ENCODE measurements at places on chromosomes 12 and 14.
A peak's percentile ranks its signal among the peaks of the same experiment; 100 is the strongest.

- no peak for DNase-seq
Measured at GRCh38 chr12:19302100-19302640, 137.1 kb upstream of the AEBP2 start.

DNA sequence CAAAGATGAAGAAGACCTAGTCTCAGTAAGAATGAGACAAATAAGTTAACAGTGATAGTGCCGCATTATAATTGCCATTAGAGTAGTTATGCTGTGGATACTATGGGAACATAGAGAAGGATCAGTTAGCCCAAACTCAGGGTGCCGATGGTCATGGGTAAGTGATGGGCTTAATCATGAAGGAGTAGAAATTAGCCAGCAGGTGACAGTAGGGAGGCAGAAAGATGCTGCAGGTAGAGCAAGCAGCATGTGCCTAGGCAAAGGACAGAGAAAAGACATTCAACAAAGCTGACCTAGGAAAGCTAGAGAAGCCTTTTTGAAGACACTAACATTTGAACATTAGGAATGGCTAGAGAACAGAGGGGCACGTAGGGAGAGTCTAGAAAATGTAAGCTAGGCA is 30.6 kb upstream of the PTPRQ start:
- no peak for DNase-seq

DNA sequence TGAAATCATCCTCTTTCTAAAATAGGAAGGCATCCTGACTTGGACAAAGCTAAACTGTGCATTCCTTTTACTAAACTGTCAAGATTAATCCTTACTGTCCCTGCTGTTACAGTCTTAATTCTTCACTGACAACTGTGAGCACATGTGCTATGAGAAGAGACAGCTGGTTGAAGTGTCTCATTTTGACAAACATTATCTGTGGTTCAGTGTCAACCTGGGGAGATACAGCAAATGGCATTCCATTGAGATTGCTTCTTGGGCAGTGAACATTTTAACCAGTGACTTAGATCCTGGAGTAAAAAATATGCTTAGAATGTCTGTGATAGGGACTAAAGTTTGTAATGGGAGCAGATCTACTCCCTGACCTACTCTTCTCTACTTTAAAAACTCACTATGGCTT is 552.6 kb upstream of the ATP2B1 start:
- no peak for DNase-seq

DNA sequence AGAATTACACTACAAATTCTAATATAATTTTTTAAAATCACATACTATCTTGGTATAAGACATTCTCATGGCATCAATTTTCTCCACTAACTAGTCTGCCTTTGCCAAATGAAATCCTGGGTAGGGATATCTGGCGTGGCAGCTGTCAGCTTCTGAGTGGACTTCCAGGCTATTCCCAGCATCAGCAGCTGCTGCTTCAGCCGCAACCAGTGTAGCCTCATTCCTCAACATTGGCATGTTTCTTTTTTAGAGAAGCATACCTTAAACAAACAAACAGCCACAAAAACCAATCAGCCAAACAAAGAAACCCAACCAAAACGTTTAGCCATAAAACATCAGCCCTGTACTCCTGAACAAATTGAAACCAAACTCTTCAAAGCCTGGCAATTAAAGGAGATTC is 235.8 kb downstream of the SSPN start:
- no peak for DNase-seq

DNA sequence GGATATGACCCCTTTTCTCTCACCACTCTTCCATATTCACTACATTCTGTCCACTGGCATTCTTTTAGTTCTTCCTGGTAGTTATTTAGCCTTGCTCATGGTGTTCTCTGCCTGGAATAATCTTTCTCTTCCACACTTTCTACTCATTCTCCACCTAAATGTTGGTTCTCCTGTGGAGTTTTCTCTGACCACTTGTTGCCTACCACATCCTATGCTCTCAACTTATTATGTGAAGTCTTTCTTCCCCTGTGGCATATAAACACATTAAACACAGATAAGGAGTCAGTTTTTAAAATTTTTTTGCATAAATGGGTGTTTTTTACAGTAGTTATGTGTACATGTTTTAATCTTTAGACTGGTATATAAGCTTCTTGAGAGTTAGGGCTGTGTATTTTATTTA is 3.3 kb upstream of the SMARCC2 start:
- DNase-seq, result no peak

DNA sequence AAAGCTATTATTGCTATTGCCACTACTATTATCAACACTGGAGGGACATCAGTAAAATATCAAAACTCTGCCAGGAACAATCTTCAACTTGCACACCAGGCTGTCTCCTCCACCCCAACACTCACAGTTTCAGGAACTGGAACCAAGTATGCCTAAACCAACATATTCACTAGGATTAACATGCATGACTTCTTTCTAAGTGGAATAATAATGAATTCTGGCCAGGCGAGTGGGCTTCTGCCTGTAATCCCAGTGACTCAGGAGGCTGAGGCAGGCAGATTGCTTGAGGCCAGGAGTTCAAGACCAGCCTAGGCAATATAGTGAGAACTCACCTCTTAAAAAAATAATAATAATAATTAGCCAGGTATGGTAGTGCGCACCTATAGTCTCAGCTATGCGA is 58.1 kb downstream of the TBX5 start:
- no peak for DNase-seq

- no peak for DNase-seq
Measured at GRCh38 chr12:58029260-58029659, 87.9 kb downstream of the ATP23 start.

DNA sequence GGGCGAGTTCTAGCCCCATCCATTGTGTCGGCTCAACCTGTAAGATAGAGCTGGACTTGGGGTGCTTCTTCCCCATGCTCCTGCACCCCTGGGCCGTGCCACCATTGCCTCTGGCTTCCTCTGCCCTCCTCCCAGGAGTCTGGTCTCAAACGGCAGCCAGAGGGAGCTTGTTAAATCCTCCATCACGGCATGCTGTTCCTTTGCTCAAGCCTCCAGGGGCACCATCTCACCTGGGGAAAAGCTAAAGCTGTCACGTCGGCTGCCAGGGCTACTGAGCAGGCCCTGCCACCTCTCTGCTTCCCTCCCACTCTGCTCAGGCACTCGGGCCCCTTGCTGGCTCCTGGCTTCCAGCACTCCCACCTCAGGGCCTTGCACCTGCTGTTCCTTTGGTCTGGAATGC is 140.4 kb downstream of the RBM19 start:
- no peak for DNase-seq

DNA sequence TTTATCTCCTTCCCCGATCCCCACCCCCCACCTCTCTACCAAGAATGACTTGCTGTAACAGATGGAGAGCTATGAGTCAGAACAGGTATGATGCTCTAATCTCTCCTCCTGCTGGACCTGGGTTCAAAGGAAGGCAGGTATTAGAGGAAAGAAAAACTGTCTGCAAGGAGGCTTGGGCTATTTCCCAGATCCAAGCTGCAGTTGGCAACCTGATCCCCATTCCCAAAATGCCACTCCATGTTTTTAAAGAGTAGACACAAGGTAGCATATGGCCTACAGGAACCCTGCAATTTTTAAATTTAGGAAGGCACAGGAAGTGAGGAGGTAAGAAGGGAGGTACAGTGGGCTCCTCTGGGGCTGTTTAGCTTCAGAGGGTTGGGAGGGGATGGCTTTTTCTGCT is 33.0 kb downstream of the SRRM4 start:
- no peak for DNase-seq

DNA sequence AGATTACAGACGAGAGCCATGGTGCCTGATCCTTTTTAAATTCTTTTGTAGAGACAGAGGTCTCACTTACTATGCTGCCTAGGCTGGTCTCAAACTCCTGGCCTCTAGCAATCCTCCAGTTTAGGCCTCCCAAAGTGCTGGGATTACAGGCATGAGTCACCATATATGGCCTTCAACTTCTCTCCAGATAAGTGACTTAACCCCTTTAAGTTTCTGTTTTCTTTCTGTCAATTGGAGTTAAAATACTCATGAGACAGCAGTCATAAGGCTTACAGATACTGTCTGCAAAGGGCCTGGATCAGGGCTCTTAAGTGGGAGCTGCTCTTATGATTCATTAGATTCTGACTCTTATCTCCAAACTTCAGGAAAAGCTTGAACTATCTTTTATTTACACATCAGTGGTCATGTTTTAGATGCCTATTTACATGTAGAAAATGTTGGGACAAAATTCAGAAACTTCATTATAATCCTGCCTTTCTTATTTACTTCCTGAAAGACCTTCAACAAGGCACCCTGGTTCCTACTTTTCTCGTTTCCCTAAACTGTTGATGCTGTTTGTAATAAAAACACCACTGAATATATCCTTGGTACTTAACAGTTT is 271.5 kb upstream of the TBX3 start:
- DNase-seq, result no peak

GRCh38 chr12:1919763-1920162 is 1.3 kb upstream of the CACNA2D4 start:
- no peak for DNase-seq

DNA sequence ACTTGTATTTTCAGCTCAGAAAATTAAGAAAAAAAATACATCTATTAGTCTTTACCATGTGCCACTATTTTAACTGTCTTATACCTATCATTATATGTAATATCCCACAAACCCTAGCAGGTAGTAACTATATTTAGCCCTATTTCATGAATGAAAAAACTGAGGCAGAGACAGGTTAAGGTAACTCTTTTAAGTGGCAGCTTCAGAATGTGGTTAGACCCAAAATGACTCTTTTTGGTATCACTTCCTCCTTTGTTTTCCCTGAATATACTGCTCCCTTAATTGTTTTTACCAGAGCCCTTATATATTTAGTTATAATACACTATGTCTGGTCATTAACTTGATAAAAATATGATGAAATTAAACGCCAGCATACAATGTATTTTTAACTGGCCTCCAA is 235.6 kb upstream of the RPL10L start:
- no peak for DNase-seq

DNA sequence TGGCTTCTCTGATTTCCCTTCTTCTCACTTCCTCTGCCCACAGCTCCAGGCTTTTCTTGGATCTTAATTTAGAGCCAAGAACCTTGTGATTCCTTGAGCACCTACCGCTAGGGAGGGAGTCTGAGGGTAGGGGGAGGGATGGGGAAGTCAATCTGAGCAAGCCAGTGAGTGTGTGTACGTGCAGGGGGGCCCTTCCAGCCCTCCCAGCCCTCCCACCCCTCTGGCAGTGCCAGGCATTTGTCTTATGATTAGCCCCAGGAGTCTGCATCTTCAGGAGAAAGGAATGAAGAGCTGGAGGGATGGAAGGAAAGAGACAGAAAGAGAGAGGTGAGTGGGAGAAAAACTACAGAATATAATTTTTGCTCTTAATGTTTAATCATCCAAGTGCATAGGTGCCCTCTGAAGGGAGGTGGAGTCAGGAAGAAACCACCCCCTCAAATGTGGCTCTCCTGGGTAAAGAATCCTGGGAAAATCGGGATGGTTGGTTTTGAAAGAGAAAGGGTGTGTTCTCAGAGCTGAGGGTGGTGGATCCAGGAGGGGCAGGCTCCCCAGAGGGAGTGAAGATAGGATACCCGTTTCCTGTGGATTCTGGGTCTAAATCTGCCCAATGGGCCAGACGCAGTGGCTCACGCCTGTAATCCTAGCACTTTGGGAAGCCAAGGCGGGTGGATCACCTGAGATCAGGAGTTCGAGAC is 2.1 kb downstream of the PIANP start:
- DNase-seq, result no peak

DNA sequence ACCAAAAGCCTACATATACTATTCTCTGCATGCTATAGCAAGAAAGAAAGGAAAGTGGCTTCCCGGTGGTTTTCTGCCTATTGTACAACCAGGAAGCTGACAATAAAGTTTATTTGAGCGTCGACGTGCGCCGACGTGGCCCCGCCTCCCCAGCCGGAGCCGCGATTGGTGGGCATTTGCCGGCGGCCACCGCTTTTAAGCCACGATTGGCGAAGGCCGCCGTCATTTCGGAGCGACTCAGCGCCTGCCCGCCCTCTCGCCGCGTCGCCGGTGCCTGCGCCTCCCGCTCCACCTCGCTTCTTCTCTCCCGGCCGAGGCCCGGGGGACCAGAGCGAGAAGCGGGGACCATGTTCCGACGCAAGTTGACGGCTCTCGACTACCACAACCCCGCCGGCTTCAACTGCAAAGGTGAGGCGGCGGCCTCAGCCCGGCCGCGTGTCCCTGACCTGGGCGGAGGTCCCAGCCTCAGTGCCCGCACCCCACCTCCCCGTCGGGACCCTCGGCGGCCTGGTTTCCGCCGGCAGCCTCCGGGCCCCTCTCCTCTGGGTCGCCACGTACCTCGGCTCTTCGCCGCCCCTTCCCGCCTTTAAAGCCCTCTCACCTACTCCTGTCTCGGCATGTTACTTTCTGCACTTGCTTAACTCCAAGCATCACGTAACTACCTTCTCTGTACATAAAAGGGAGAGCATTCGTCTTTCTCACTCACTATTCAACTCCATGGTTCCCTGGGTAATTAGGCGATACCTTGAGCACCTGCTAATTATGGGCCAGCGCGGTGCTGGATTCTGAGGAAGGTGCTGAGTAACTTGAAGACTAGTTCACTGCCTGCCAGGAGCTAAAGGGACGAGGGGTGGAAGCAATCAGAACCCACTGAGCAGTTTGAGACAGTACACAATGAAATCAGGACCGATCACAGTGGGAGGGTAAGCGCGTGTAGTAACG is at the start of gene RTRAF:
RTRAF (plus strand) TSS at position 254 of the 942 bp plus-strand sequence; CDS start at position 348, 94 bp downstream.
- DNase-seq, result peak; percentile 81

- no peak for DNase-seq
Measured at GRCh38 chr12:54393207-54393609, 8.7 kb upstream of the ZNF385A start.

GRCh38 chr14:104903990-104904389 is 20.7 kb upstream of the PLD4 start:
- DNase-seq, result no peak

DNA sequence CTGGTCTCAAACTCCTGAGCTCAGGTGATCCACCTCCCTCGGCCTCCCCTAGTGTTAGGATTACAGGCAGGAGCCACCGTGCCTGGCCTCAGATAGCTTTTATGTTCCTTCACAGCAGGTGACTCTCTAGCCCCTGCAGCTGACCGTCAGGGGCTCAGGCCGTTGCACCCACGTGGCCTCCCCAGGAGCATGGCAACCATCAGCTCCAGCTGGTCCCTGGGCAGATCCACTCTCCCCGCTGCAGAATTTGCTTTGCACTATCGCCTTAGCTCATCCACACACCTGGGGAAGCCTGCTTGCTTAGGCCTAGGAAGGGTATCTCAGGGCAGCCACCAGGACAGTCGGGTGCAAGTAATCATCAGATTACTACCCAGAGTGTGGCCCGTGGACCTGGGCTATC is 62.6 kb downstream of the TSPAN9 start:
- no peak for DNase-seq

DNA sequence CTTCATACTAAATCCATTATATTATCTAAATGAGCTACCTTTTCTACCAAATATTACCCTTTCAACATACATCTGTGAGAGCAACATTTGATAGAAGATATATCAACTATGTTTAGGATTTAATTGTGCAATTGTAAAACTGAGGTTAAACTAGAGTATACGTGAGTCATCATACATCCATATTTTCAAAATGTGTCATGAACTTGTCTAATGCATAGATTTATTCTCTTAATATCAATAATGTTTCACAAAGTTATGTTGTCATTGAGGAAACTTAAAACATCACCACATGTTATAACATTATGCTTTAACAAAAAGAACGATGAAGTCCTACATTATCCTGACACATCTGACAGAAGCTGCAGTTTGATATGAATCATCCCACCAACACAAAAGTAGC is 645.5 kb upstream of the NOVA1 start:
- no peak for DNase-seq

GRCh38 chr14:105091517-105092170 is 26.4 kb upstream of the GPR132 start:
- DNase-seq, result no peak

- no peak for DNase-seq
Measured at GRCh38 chr14:70281939-70282338, 77.5 kb downstream of the COX16 start.

All from stimulated activated CD4-positive, alpha-beta T cell treated with anti-CD3 and anti-CD28 coated beads, Interleukin-12 subunit alpha, Interleukin-12 subunit beta, amount 100 ng/mL, for 24 hours (primary cell).